ENCODE measurements at places on chromosomes 3 and 15. TPM values are rescaled to one million over a fixed set of nuclear protein-coding genes. Genes with fewer than 3 reads are reported as not detected.

Gene GHSR
- not detected for total RNA-seq

Gene THSD4
- 159 TPM for total RNA-seq

Gene NANOGP8
- not detected for total RNA-seq

Gene RLBP1
- total RNA-seq, result not detected

Gene CDHR4
- total RNA-seq, result not detected

Gene CACNA1D
- not detected for total RNA-seq

Gene GRM7
- total RNA-seq, result not detected

Gene PPP1R14D
- total RNA-seq, result not detected

Gene ITGB5
- total RNA-seq, result 663 TPM

Gene CHRNA3
- total RNA-seq, result not detected

Gene ST3GAL6
- 14.3 TPM for total RNA-seq

Gene PPARG
- total RNA-seq, result 1.2 TPM

Gene PRICKLE2
- total RNA-seq, result 47.7 TPM
